Cardiac fibroblast (primary cell): ENCODE measurements at places on chromosomes 13 and 19.

DNA sequence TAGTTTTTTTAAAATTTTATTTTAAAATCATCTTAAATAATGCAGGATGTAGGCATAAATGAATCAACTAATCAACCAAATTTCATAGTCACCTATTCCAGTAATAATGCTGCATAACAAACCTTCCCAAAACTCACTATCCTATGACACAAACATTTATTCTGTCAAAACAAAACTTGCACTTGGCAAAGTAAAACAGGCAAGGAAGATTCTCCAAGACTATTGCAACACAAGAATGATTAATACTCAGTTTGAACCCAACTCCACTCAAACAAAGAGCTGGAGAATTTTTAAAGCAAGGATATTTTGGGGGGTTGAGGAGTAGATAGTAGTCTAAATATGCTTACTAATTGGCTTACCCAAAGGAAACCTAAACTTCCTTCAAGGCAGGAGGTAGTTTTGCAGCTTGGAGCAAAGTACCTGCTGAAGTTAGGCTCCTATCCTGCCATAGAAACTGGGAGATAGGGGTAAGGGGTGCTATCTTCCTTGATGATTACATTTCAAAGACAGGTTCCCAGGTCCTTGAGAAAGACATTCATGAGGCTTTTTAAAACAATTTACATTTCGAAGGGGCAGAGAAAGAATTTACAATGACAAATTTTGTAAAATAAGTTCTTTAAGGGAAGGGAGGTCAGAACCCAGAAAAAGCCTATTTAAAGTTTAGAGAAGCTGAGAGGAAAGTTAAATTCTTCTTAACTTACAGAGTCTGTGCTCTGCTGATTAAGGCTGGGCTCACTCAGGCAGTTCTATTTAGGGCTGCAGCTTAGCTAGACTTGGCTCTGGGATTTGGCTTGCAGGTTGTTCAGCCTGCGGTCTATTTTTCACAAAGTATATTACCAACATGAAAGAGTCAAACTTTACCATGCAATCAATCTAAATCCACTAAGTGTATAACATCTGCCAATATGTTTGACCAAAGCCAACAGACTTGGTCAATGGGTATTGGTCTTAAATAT is 549.0 kb downstream of the KCTD12 start:
- no peak for DNase-seq

DNA sequence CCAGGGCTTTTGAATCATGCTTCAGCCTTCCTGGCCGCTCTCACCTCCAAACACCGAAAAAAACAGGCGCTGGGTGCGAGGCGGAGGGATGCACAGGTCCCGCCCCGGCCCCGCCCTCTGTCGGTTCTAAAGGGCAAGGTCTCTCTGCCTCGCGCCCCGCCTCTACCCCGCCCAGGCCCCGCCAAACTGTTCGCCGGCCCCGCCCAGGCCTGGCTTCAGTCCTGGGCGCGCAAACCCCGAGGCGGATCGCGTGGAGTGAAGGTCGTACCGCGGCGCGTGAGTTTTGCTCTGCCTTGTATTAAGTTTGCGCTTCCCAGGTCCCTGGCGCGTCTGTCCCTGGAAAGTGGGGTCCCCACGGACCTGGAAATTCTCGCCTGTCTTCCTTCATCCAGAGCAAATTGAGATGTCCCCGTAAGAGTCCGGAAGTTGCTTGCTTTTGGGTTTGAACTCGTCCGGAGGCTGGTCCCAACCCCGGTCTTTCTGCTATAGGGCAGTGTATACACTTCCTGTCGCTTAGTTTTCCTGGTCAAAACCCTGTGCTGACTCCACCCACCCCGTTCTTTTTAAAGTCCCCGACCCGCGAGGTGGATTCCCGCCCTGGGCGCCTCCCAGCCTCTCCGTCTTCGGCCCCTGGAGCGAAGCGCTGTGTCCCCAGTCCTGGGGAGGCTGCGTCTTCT is 8.4 kb downstream of the ZNF808 start:
- DNase-seq: peak; percentile 84

DNA sequence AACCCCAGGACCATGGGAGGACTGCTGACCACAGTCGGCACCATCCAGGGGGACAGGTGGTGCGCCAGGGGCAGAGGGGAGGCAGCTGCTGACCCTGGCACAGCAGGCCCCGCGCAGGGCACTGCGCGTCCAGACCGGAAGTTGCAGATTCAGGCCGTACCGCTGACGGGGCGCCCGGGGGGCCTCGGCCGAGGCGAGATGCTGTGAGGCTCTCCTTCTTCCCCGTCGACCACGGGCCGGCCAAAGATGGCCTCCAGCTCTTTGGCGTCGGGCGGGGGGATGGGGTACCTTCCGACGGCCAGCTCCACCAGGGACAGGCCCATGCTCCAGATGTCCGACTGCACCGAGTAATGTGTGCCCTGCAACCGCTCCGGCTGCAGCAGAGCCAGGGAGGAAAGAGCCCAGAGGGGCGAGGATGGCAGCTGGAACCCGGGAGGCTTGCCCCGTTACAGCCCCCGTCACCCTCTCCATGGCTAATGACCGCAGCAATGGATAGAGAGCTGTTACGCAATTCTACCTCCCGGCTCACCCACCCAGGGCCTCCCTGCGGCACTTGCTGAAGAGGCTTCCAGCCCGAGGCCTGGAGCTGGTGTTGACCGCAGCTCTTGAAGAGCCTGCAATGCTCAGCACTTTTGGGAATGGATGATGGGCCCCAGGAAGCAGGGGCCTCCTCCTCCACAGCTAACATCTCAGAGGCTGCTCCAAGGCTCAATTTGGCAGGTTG is 24.7 kb downstream of the MAP2K2 start:
- no peak for DNase-seq

GRCh38 chr19:3880471-3881271 is at the start of gene ATCAY:
Gene ATCAY (plus strand): TSS chr19:3880685. CDS start chr19:3885768, 5,083 bp downstream.
- DNase-seq: no peak

- no peak for DNase-seq
Observed at GRCh38 chr19:27986299-27986698, 1226.7 kb downstream of the UQCRFS1 start.

- DNase-seq: no peak
Observed at GRCh38 chr13:113860051-113860664, 3.7 kb downstream of the GAS6 start.

DNA sequence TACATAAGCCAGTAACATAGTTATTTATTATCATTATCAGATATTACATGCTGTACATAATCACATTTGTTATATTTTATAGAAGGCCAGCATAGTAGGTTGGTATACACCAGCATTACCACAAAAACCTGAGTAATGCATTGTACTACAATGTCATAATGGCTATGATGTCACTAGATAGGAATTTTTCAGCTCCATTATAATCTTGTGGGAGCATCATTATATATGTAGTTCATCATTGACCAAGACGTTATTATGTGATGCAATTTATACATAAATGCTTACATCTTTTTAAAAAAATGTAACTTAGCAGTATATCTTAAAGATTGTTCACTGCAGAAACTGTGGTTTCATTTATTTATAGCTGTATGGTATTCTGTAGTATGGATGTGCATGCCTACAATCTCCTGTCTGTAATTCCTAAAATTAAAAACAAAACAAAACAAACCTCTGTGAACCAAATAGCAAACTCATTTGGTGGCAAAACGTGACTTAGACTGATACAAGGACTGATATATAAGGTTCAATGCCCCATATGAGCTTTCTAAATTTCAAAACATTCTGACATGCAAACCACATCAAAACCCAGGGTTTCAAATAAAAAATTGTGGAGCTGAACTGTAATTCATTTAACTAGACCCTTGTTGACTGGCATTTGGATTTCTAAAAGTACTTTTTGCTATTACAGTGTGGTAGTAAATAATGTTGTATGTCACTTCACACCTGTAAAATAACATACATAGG is 250.9 kb downstream of the DLEU7 start:
- DNase-seq: peak; percentile 91

DNA sequence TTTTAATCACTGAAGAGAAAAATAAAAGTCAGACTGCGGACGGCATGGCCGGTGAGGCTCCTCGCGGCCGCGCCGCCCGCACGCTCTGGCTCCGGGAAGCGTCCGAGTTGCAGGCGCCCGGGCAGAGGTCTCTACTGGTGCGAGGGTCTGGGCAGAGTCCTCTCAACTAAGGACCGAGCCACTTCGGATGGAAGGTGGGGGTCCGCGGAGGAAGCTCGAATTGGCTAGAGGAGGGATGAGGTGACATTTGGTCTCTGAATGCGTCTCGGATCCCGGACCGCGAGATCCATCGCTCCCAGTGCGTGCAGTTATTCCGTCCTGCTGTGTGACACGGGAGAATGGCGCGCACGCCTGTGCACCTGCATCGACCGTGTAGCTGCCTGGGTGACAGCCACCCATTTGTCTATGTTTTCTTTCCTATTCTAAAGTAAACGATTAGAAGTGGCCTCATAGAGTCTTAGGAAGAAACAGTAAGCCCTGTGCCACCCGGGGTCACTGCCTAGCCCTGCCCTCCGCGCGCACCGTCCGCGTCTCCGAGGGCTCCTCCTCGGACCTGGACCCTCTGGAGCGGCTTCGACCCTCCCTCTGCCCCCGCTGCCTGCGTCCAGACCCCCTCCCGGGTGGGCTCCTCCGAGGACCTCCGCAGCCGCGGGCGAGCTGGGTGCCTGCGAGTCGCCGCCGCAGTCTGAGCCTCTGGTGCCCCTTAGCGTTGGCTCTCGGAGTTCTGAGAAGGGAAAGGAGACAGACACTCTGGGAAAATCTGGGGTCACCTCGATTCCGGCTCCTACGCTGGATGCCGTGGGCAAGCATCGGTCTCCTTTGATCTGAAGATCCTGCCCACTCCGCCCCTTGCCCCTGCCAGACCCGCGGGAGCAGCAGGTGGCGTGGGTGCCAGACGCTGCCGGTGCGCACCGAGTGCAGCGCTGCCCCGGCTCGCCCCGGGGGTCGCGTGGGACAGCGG is 347.4 kb downstream of the LIG4 start:
- DNase-seq: peak; percentile 29

- peak; percentile 63 for DNase-seq
Observed at GRCh38 chr13:52405767-52406494, at the start of gene THSD1. Gene THSD1 (minus strand): TSS chr13:52406172. CDS start chr13:52402600, 3,572 bp downstream.

- DNase-seq: no peak
Observed at GRCh38 chr13:86299128-86299527, 499.9 kb upstream of the SLITRK6 start.

DNA sequence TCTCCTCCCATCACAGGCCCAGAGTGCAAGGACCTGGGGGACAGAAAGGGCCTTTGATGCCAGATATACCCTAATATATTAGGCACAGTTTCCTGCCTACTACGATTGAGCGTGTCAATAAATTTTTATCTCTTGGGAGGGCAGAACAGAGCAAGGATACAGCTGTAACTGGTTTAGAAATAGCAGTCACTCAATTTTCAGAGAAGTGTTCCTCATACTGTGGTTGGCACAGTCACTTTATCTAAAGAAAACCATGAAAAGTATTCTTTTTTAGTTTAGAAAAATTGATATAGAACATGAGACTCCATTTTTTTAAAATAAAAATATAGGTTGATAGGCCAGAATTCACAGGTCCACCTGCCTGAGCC is 460 bp upstream of the ZNF155 start:
- no peak for DNase-seq

- DNase-seq: no peak
Observed at GRCh38 chr19:11264452-11265176, 2.3 kb upstream of the DOCK6 start.

- DNase-seq: no peak
Observed at GRCh38 chr13:30755678-30756077, 20.3 kb downstream of the ALOX5AP start.

GRCh38 chr13:36214163-36214921 is at the start of gene SOHLH2:
Gene SOHLH2 (minus strand): TSS chr13:36214556. CDS start chr13:36214526, 30 bp downstream.
- DNase-seq: no peak
